Natural killer cell (primary cell): ENCODE measurements at places on chromosomes 5 and 9.
A peak's percentile ranks its signal among the peaks of the same experiment; 100 is the strongest.

DNA sequence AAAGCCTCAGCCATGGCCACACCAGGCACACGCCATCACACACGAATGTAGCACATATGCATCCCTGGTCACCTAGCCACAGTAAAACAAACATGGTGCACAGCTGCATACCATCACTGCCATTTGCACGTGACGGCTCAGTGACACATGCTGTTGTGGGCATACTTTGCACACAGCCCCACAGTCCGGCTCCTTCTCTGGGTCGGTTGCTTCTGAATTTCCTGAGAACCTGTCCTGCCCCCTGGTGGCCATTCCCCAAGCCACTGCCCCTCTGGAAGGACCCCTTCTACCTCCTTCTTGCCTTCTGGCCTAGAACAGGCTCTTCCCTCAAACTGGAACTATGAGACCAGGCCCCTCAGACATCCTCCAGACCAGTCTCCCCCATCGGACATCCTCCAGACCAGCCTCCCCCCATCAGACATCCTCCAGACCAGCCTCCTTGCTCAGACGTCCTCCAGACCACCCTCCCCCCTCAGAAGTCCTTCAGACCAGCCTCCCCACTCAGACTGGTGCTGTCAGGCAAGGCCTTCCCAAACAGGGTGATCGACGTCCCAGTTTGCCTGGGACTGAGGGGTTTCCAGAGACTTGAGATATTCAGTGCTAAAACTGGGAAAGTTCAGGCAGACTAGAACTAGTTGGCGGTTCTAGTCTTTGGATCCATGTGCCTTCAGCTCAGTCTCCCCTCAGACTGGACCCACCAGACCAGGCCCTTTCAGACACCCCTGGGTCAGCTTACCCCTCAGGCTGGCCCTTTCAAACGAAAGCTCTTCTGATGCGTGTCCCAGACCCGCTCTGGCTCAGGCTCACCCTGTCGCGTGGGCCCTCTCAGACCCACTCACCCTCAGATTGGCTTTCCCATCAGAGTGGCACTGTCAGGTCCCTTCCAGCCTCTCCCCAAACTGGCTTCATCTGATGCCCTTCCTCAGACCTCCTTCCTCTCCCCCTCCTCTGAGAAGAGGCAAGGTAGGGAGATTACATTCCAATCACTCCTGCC is 24.3 kb upstream of the ENHO start:
- DNase-seq, result no peak

GRCh38 chr5:56993241-56993640 is 41.3 kb upstream of the MIER3 start:
- no peak for DNase-seq

DNA sequence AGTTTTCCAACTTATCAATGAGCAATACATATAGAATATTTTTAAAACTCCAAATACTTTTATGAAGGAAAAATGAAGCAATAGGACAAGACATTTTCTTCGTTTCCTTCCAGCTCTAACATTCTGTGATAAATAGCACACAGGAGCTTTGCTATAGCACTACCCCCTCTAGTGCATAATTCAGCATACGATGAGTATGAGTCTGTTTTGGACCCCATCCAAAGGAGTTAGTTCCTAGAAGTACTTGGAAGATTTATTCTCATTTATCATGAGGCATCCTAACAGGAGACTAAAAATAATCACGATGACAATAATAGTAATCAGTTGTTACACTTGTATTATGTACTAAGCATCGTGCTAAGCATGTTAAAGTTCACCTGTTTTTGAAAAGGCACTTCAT is 1061.3 kb upstream of the DMAC1 start:
- no peak for DNase-seq

DNA sequence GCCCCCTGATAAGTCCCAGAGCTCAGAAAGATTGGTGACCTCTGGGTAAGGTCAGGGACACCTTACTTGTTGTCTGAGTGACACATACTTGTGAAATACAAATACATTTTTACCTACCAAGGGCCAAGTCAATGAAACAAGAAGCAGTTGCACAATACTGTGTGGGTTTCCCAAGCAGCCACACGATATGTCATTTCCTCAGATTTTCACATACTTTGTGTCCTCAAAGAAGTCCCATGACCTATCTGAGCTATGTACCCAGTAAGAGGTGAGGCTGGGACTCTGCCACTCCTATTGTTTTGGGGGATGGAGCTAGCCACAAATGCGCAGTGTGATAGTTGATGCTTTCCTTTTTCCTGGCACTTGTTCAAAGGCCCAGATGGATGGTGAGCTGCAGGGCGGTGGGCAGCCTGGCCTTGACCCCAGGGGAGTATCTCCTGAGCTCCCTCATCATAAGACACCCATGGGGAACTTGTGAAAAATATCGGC is 4.8 kb upstream of the SLC25A51 start:
- no peak for DNase-seq

DNA sequence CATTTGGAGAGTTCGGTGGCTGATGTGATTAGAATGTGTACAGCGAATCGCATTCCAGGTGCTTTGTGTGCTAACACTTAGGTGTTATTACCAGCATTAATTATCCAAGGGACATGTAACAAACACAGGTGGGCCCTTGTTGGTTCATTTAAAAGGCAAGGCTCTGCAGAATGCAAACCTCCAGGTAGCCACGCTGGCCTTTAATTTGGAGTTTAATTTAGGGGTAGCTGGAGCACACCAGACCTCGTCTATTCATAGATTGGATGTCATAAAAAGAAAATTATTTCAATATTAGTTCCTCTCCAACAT is 191.1 kb downstream of the MAT2B start:
- DNase-seq, result no peak

DNA sequence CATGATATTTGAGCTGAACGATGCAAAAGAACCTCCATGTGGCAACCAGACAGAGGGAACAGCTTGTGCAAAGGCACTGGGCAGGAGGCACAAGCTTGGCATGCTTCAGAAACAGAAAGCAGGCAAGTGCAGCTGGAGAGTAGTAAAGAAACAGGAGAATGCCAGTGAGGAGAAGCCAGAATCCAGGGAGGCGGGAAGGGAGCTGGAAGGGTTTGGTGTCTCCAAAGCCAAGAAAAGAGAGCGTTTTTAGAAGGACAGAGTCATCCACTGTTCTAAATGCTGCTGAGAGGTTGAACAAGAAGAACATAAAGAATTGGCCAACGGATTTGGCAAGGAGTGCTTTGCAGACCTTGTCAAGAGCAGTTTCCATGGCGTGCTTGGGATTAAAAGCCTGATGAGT is 124.7 kb downstream of the TLE1 start:
- no peak for DNase-seq

GRCh38 chr5:95857185-95857945 is 34.8 kb upstream of the GLRX start:
- DNase-seq, result no peak

GRCh38 chr9:116162241-116162781 is 8.7 kb downstream of the PAPPA start:
- no peak for DNase-seq

DNA sequence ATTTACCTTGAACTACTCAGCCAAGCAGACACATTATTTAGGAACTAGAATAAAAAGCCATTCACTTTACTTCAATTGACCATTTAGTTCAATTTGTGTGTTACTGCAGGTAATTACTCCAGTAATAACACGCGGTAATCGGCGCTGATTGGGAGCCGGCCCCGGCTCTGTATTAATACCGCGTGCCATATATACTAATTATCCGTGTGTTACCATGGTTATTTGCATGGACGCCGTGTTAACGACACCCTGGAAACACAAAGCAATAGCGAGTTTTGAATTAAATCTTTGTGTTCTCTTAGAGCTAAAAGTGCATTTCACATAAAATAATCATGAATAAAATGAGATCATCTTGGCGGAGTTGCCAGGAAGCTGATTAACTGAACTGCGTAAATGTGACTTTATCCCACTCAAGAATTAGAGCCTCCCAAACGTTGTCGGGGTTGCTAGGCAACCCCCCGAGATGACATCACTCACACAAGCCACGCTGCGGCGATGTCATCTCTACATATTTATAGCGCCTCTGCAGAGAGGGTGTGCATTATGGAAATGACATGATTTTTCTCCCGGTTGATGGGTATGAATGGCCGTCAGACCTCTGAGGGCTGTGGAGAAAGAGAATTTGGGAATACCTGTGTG is 41.4 kb upstream of the RNU6ATAC start:
- DNase-seq, result no peak

- DNase-seq, result no peak
Measured at GRCh38 chr5:167412556-167412955, 878.9 kb upstream of the WWC1 start.

DNA sequence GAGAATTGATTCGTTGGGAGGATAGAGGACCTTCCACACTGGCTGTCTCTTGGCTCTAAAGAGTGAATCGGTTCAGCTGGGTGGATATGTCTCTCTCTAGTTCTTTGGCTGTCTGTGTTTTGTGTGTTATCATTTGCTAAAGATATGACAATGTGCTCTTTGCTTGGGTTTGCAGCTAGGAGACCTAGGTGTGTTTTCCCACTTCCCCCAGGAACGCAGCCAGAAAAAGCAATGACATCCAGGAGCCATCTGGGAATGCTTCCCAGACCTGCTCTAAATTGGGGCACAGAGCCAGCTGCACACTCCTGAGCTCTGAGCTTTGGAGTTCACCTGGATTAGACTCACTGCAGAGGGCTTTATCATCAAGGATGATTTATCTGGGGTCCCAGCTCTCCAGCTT is 12.8 kb upstream of the PDZD2 start:
- no peak for DNase-seq

DNA sequence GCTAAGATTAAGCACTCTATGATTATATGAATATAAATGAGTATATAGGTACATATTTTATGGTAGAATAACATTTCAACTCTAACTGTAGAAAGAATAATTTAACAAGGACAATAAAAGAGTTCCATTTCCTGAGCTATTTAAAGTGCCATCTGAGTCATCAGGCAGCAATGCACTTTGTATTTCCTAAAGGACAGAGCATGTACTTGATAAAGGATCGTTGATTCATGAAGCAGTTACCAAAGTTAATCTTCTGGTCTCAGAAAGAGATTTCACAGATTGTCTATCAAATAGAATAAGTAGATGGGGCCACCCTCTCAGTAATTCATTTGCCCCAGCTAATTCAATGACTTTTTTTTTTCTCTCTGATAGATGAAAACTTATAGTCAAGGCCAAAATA is 747.8 kb downstream of the CDH18 start:
- DNase-seq, result no peak

- DNase-seq, result no peak
Measured at GRCh38 chr5:53253421-53253871, 143.9 kb upstream of the MOCS2 start.

GRCh38 chr5:163564321-163564938 is 59.0 kb downstream of the MAT2B start:
- DNase-seq, result peak; percentile 33
